ENCODE measurements at places on chromosomes 13 and 19.
A peak's percentile ranks its signal among the peaks of the same experiment; 100 is the strongest.

GRCh38 chr13:99275093-99275469, 16.9 kb upstream of the GPR18 start:
- DNase-seq, result no peak

DNA sequence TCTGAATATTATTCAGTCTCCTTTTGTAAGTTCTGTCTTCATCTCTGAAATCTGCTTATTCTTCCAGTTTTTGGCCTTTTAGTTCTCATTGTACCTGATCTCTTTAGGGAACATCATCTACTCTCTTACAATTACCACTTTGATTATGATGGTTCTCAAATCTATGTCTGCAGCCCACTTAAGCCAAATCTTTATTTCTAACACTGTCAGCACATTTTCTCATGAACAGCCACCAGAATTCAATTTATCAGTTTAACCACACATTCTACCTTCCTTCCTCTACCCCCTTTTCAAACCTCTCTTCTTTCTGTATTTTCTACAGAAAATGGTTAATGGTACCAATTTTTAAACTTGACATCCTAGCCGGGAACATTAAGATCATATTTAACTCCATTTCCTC, 175.3 kb downstream of the FGF14 start:
- no peak for DNase-seq

GRCh38 chr19:47749326-47749725, 4.0 kb downstream of the NOP53 start:
- no peak for DNase-seq

DNA sequence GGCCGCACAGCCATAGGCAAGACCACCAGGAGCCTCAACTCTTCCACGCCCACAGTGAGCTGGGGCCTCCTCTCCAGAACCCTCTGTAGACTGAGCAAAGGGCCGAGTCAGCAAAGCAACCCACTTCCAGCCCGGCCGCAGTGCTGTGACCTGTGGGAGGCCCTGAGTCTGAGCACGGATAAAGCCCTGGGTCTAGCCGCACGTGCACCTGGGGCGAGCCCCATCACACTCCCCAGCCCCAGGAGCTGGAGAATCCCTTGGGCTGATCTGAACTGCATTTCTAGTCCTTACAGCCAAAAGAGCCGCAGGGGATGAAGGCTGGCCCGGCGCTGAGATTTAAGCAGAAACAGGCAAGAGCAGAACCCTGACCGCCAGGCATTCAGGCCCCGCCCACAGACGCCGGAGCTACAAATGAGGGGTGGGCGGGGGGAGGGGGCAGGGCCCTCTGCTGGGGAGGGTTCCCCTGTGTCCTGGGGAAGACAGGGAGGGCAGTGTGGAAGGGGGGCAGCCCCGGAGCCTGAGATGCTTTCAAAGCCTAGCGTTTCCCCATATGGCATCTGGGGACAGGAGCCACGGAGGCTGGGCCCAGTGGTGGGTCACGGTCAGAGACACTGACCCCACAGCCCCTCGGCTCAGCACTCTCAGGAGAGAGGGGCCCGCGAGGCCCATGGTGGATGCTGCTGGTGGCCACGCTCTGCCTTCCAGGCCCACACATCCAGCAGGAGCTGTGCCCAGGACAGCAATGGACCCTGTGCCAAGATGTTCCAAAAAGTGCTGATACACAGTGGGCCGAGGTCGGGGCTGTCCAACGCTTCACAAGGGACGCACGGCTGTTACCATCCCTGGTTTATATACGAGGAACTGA, 4.9 kb downstream of the TMEM259 start:
- DNase-seq, result no peak

GRCh38 chr19:46890423-46891170, 29.8 kb downstream of the ARHGAP35 start:
- no peak for DNase-seq

DNA sequence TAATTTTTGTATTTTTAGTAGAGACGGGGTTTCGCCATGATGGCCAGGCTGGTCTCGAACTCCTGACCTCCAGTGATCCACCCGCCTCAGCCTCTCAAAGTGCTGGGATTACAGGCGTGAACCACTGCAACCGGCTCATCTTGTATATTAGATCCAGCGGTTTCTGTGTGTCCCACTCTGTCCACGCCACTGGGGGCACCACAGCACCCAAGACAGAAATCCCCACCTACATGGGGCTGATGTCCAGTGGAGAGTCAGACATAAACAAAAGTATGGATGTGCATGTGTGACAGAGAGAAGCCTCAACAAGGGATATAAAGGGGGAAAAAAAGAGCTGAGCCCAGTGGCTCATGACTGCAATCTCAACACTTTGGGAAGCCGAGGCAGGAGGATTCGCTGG, 65.8 kb upstream of the ADGRE5 start:
- no peak for DNase-seq

- DNase-seq, result no peak
Measured at GRCh38 chr19:51070334-51071094, 5.6 kb upstream of the KLK13 start.

GRCh38 chr13:112602189-112602588, 14.2 kb upstream of the TUBGCP3 start:
- no peak for DNase-seq

- DNase-seq, result no peak
Measured at GRCh38 chr13:90299238-90299637, 1048.2 kb upstream of the MIR17HG start.

DNA sequence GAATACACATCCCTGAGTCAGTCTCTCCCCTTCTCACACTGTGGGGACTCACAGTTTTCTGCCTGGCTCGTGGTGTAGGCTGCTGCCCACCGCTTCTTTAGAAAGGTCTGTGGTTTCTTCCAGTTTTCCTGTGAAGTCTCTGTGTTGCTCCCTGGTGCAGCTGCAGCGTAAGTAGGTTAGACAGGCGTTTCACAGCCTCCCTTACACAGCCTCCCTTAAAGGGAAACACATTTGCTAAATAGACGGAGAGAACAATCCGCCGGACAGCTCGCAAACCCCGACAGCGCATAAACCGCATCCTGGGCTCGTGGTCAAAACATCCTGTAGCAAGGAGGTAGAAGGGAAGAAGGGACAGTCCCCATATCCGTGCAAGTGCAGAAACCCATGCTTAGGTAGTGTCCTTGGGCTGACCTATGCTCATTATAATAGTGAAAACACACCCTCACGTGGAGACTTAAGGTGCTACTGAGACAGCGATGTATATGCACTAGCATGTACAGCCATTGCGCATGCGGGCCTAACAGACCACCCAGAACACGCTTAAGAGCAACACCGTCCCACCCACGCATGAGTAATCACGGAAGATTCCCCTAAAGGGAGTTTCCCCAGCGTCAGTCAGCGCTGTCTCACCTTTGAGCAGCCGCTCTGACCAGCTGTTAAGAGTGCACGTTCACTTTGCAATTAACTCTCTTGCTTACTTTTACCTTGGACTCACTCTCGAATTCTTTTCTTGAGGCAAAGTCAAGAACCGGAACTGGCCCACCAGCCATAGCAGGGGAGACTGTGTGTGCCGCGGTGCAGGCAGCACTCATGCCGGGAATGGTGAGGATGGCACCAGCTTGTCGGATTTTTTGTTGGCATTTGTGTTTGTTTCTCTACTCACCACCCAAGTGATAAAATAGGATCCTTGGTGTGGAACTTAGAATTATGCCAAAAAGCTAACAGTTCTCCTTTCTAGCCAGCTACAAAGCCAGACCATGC, 16.6 kb downstream of the SIGLEC8 start:
- peak; percentile 47 for DNase-seq

GRCh38 chr19:19337120-19337519, 16.5 kb downstream of the MAU2 start:
- DNase-seq, result no peak

- no peak for DNase-seq
Measured at GRCh38 chr13:91588541-91588940, 190.1 kb downstream of the GPC5 start.

GRCh38 chr19:7927605-7928333, 1.8 kb upstream of the CTXN1 start:
- no peak for DNase-seq

DNA sequence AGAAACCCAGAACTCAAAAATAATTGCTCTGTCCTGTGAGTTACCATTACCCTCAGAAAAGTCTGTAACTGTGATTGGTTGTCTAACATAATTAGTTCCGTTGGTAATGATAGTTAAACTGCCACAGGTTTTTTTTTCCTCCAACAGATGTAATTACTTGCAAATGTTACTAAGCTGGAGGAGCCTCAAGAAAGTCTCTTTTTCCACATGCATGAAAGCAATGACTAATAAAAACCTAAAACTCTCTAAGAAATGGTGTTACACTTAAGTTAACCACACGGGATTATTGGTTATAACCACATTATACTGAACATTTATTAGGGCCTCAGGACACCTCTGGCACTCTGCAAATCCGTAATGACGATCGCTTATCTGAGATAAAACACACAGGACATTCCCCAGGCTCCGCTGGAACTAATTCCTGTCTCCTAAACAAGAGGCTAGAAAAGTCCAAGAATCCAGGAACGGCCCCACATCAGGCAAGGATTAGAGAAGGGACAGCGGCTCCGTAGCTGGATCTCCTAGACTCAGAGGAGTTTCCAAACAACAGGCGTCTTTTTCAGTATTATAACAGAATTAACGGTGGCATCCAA, 753 bp downstream of the ZNF235 start:
- DNase-seq, result peak; percentile 29

- no peak for DNase-seq
Measured at GRCh38 chr19:38375098-38375493, 725 bp downstream of the PSMD8 start.

DNA sequence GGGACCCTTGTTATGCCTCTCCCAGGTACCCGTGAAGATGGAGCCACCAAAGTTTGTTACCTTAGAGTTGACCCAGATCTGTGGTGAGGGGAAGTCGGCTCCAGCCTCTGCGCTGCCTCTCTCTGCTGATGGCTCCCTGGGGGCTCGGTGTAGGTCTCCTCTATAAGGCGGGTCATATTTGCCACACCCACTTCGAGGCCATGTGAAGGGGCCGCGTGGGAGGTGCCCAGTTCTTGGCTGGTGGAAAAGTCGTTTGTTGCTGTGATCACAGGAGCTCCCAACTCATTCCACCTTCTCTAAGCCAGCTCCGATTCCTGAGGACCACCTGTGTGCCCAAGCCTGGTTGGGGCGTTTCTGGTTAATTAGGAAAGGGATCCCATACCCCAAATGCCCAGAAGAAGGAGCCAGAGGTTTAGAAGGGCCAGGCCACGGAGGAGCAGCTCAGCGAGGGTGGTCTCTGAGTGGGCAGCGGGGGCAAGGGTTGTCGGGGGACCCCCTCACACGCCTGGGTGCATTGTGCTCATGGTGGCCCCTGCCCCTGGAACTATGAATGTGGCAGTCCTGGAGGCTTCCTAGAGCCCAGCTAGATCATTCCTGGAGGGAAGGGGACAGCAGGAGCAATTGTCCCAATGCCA, 296.5 kb downstream of the ZNF536 start:
- no peak for DNase-seq

- DNase-seq, result peak; percentile 12
Measured at GRCh38 chr13:85590231-85590931, 208.8 kb downstream of the SLITRK6 start.

- DNase-seq, result no peak
Measured at GRCh38 chr13:44908266-44908665, 81.0 kb downstream of the NUFIP1 start.

DNA sequence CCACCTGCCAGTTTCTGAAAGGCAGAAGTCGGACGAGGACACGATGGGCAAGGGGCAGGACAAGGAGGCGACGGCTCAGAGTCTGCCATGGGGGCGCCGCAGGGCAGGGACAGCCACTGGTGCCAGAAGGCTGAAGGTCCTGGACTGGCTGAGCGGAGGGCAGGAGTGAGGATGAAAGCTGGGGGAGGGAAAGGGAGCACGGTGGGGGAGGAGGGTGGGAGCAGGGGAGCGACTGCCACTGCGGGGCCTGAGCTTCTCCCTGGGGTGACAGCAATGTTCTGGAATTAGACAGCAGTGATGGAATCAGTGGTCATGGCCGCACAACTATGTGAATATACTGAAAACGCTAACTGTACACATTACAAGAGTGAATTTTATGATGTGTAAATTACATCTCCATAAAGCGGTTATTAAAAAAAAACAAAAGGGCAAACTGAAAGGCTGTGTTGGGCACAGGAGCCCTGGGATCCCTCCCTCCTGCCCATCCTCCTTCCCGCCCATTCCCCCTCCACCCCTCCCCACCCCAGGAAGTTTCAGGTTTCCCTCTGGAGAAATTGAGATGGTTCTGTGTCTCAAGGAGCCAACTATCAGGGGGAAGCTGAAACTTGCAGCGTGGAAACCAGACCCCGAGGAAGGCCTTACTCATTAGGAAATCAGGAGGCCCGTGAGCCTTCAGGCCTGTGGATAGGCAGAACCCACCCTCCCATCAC, 15.9 kb downstream of the MLLT1 start:
- no peak for DNase-seq

DNA sequence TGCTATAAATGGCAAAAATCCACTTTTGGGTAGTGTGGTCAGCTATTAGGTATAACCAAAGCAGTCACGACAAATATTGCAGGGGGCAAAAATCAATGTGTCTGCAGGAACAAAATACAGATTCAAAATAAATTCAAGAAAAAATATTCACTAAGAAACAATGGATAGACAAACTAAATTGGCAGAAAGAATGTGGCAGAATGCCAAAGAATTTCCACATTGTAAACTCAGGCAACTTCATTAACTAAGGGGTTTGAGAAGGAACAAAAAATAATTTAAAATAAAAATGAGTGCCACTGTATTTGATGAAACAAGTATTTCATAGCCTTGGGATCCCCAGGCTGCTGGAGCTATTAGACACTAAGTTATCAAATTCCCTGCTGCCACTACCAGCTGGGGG, 193.1 kb downstream of the VWA8 start:
- no peak for DNase-seq

- DNase-seq, result no peak
Measured at GRCh38 chr13:89496478-89496877, 1825.3 kb downstream of the SLITRK5 start.

DNA sequence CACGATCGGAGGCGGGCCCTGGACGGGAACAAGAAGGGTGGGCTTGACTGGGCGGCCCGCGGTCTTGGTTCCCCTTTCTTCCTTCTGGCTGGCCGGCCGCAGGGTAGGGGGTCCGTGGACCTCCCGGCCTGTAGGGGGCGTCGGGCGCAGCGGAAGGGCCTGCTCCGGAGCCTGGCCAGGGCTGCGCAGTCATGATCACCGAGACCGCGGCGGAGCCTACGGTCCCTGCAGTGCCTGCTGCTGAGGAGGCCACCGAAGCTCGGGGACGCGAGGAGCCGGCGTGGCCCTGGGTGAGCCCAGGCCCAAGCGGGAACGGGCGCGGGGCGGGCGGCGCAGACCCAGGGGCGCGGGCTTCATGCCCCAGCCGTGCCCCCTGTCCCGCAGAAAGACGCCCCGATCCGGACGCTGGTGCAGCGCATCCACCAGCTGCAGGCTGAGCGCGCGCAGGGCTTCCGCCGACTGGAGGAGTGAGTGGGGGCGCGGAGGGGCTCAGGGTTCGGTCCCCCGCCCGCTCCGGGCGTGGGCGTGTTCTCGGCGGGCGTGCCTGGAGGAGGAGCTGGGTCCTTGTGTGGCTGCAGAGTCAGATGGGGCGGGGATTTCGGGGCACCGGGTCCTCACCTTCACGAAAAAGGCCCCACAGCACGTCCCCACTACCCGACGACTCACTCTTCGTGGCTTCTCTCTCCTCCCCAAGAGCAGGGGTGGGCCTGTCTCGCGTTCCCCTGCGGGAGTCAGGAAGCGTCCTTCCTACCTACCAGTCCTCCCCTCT, at the start of gene REX1BD:
Gene REX1BD (plus strand): TSS at position 188 of the 769 bp plus-strand sequence. CDS start 4 bp downstream, at position 192.
- DNase-seq, result peak; percentile 81

GRCh38 chr19:9348671-9349070, 14.1 kb upstream of the ZNF177 start:
- no peak for DNase-seq

- DNase-seq, result no peak
Measured at GRCh38 chr19:340620-341385, 3.8 kb downstream of the MIER2 start.

All from urothelium cell line (cell line).